ENCODE measurements at places on chromosomes 1 and 21.
A peak's percentile ranks its signal among the peaks of the same experiment; 100 is the strongest.

DNA sequence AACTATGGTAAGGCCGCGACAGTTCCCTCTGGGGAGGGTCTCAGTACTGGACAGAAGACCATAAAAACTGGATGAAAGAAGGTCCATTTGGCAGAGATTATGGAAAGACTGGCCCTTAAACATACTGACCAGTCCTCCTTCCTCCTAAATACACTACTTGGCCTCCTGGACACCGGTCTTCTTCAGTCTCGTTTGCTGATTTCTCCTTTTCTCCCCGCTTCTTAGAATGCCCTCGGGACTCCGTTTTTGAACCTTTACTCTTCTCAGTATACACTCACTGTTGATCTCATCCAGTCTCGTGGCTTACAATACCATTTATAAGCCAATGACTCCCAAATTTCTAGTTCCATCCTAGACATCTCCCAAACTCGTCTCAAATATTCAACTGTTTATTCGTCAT lies 694 bp upstream of the MRPL9 start:
- DNase-seq = no peak

- DNase-seq = no peak
Observed at GRCh38 chr1:33512226-33513011, 40.0 kb downstream of the ZSCAN20 start.

DNA sequence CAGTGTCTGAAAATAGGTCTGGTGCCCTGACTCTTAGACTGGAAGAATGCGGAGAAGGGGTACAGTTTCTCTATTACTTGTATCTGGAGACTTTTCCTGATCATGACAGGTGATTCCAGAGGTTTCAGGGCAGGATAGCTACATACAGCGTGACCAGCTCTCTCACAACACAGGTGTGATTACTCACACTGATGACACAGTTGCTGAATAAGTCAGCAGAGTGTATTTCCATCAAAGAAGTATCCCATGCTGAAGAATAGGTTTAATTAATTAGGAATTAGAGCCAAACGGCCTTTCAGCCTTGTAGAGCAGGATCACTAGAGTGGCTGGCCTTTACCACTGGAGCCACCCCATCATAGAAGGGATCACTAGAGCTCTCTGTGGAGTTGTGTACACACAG lies 298.6 kb downstream of the LMX1A start:
- no peak for DNase-seq

GRCh38 chr1:65309304-65310077 lies at the start of gene DNAJC6:
Gene DNAJC6, plus strand, starts transcription at chr1:65309543. Its CDS starts 203 bp downstream, at chr1:65309746.
- DNase-seq = peak; percentile 9

GRCh38 chr21:45409466-45410150 lies 4.6 kb downstream of the COL18A1 start:
- no peak for DNase-seq

DNA sequence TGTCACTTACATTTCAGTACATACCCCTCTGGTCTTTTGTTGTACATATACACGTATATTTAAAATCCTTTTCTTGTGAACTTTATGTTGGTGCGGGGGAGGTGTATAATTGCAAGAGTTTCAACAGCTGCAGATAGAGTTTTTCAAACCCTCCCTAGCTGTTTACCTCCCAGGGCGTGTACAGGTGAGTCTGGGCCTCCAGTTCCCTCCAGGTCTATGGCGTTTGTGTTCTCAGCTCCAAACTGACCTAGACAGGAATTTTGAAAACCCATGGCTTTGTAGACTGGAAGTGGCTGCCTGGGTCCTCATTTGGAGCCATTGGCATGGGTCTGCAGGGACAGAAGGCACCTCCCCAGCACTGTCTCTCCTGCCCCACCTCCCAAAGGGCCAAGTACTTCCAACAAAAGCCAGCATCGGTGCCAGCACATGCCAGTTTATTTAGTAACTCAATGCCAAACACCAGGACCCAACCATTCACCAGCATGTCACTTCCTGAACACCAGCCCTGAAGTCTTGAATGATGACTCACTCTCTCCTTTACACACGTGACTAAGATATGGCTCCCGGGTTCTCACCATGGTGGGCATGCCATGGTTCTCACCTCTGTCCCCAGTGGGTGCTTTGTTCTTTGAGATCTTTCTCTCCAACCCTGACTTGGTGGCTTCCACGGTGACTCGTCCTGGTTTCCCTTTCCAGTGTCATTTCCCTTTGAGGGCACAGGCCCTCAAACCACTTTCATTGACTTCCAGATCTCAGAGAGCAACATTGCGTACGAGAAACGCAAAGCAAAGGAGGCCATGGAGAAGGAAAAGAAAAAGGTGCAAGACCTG lies 57.3 kb upstream of the EFHD2 start:
- DNase-seq = peak; percentile 4

All from activated T-helper 1 cell treated with Interleukin-2 at 50 U/mL for 16 hours (primary cell).